ENCODE measurements at places on chromosomes 12 and 14.

- DNase-seq: peak; percentile 80
These were observed 39.7 kb upstream of the GZMB start for GRCh38 chr14:24673534-24674203.

DNA sequence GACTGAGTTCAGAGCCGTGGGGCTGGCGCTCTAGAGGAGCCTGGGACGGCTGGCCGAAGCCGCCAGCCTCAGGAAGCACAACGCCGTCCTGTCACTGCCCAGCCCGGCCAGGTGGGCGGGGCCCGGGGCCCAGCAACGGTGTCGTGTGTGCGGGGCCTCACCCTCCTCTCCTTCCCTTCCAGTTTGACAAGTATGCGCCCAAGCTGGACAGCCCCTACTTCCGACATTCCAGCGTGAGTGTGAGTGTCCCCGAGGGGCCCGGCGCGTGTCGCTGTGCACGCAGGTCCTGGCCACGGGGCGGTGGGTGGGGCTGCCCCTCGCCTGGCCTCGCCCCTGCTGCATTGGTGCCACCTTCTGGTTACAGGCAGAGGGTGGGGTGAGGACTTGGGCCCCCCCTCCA is 38.3 kb downstream of the LRCOL1 start:
- DNase-seq: no peak

DNA sequence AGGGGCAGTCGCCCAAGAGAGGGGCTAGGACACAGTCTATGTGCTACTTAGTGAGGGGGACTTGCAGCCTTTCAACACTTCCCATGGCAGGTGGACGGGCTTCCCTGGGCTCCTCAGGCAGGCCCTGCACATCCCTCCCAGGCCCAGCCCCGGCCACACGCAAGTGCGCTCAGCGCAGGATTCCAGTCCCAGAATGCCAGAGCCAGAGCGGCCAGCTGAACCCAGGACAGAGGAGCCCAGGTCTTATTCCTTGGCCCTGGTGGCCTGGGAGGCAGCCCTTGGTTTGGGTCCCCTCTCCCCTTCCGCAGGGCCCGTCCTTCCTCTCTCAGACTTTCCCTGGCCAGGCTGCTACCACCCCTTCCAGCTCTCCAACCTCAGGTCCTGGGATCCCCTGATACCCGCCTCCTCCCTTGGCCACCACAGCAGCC is 12.0 kb downstream of the DLK1 start:
- DNase-seq: no peak

GRCh38 chr12:50397117-50397650 is 775 bp upstream of the FAM186A start:
- DNase-seq: no peak

DNA sequence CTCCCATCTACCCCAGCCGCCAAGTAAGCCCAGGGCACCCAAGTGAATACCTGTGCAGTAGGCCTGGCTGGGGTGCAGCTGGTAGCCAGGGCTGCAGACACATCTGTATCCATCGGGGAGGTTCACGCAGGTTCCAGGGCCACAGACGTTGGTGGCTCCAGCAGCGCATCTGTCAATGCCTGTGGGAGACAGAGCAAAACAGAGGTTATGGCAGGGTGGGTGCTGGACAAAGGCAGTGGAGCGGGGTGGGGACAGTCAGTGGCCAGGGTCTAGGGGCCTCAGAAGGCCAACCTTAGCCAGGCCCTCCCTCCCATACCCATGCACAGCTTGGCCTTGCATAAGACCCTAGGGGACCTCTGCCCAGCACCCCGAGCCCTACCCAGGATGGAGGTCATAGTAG is 29.2 kb downstream of the ISCA2 start:
- DNase-seq: no peak

DNA sequence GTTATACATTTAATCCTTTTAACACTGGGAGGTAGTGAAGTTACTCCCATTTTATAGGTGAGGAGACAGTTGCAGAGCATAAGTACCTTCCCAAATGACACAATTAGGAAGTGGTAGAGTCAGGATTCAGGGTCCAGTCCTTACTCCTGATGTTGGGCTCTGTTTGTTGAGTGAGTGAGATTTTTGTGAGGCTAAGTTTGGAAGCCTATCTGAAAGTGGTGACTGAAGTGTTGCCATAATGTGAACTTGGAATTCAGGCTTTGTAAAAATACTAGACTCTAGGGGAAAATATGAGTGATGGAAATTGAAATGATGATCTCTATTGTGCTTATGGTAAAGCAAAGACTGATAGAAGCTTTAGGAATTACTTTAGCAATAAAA is 2.2 kb downstream of the NUDT4 start:
- DNase-seq: no peak

DNA sequence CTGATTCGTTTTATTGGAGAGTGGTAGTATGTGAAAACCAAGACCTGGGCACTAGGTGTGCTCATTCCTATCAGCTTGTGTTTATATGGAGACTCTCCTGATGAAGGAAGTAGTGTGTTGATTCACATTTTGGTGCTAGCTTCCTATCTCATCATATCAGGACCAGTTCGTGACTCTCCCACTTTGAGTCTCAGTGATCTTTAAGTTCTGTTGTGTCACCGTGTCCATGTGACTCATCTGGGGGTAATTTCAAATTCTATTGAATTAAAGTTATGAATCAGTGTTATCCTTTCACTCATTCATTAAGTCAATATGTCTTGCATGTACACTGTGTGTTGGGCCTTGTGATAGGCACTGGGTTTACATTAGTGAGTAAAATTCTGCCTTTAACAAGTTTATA is 180.2 kb downstream of the CACNA1C start:
- no peak for DNase-seq

GRCh38 chr12:56129942-56130495 is 2.0 kb downstream of the ESYT1 start:
- DNase-seq: no peak

DNA sequence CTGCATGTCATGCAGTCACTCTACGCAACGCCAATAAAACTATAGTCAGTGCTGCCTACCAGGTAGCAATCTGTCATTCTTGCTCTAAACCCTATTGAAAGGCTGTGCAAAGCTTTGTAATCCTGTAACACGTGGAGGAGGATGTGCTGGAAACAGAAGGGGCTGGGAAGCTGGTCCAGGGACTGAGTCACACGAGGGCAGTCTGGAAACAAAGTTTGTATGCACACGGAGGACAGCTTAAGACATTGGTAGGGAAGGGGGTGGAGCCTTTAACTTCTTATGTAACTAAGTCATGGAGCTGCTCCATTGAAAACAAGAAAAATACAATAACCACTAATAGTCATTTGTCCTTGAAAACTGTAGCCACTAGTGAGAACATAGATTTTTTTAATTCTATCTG is 128.0 kb downstream of the BCAT1 start:
- DNase-seq: no peak

GRCh38 chr12:122862110-122862634 is 26.9 kb downstream of the HIP1R start:
- no peak for DNase-seq

- no peak for DNase-seq
These were observed 5.5 kb upstream of the HOXC11 start for GRCh38 chr12:53967421-53967925.

DNA sequence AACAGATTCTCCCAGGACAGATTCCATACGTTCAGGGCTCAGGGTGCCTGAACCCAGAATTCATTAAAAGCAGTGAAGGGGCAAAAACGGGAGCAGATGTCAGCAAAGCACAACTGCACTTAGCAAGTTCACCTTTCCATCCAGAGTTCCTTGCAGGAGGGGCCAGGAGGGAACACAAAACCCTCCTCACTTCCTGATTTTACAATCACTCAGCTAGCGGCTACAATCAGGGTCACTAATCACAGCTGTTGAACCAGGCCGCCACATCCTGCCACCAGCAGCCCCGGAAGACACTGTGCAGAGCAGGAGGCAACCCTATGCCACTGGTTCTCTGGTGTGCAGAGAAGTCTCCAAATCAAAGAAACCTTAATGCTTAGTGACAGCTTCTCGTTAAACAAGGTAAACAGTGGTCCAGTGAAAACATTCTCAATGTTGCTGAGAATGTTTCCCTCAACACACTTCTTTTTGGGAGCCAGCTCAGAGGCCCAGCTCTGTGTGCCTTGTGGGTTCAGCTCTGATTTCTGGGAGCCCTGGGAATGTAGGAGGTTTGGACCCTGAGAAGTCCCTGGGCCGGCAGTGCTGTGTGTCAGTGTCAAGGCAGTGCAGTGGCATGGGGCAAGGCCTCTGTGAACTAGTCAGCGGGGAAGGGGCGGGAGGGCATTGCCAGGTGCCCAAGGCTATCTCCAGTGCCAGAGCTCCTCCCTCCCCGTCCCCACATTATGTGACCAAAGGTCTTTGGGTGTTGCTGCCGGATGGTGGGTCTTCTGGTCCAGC is 54.5 kb downstream of the VCPKMT start:
- peak; percentile 88 for DNase-seq

DNA sequence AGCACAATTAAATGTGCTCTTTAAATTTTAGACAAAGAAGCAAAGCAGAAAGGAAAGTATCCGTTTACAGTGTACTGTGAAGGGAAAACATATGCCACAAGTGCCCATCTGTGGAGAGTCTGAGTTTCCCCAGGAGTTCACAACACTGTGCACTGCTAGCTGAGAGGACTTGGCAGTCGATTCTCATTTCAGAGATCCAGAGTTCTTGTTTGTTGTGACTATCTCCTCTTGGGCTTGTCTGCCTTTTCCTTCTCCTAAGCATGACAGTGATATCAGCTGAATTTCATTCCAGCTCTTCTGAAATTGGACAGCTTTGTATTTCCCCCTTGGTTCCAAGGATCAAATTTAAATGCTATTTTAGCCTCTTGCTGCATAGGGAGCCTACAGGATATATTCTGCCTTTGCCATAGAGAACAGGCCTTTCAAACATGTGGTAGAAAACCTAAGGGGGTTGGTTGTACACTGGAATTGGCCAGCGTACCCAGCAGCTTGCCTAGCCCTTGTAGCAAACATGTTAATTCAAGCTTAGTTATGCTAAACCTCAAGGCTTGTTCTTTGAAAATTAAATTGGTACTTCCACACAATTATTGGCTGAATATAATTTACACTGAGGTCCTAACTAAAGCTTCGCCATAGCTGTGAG is 259.2 kb upstream of the NOVA1 start:
- DNase-seq: no peak

DNA sequence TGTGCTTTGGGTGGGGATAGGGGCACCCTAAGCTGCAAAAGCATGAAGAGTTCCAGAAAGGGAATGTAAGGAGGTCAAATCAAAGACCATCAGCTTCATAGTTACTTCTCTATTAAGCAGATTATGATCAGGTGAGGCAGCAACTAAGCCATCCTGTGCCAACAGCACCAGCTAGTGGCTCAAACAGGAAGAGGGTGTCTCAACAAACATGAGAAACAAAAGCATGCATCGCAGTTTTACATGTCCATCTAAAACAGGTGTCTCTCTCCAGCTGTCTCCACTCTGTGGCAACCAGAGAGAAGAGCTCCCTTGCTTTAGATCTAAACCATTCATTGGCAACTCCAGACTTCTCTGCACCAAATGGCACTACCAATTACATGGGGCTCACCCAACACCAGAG is 52.9 kb downstream of the ACTN1 start:
- no peak for DNase-seq

DNA sequence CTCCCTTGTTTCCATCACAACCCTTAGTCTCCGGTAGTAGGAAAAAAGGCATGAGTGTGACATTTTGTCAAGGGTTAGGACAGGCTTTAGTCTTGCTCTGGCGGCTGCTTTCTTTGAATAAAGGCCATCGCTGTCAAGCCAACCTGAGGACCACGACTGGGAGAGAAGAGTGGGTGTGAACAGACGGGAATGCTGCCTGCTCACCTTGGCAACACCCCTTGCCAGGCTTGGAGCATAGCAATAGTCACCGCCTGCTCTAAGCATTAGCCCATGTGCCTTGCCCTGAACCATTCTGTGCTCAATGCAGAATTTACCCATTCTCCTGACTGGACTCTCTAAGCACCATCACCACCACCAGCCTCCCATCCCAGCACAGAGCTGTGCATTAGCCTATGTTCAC is 36.2 kb downstream of the SPTB start:
- no peak for DNase-seq

DNA sequence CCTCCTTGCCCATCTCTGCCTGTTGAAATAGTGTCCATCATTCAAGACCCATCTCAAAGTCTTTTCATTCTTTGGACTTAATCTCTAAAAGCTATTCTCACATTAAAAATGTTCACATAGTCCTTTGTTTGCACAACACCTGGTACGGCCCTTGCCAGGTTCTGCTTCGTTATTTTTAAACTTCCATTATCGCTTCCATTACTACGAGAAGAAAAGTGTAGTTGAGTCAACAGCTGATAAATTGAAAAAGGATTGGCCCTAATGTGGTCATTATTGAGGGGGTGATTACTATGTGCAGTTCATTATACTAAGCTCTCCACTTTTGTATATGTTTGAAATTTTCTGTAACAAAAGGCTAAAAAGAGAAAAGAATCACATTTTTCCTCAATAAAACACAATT is 17.8 kb downstream of the KCNJ8 start:
- DNase-seq: no peak

DNA sequence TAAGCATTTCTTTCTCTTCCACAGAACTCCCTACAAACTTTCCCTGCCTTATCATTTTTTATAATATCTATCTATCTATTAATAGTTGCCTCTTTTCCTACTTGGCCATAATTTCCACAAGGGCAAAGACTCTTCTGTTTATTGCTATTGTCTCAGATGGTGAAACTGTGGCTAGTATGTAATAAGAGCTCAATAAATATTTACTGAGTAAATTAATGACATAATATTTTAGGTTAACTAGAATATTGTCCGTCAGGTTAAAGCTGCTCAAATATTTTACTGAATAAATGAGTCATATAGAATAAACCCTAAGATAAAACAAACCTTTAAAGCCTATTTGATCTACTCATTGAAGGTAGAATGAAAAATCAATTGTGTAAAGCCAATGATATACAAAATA is 240.5 kb downstream of the PPFIA2 start:
- no peak for DNase-seq

DNA sequence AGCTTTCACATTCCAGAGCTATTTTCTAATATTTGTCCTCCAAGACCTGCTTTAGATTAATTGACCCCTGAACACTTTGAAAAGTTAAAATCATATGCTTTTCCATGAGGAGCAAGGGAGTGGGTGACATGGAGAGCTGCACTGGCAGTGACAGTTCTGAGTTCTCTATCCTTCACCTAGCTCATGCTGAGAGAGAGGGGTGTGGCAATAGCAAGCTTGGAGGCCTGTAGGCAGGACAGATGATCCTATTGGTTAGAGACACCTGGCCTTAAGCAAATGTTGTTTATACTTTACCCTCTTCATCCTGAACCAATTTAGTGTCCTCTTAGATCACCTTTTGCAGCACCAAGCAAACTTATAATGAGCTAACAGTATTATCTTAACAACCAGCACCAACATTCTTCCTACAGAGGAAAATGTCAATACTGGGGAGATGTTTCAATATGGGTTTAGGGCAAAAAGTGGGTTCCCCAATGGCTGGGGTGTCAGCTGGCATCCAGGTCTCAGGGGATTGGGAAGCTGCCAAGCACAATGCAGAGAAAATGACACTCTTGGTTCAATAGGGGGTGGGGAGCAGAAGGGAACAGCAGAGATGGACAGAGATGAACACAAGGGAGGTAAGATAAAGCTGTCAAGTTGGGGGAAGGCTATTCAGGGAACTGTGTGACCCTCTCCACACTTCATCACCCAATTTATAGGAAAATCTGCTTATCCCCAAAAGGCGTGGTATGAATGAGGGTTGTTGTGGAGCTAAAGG is 37.0 kb upstream of the PPM1H start:
- DNase-seq: no peak

All from CD4-positive, alpha-beta T cell treated with Interleukin-6 at 100 ng/mL for 8 hours (primary cell).